ENCODE measurements at places on chromosomes 13 and 19.

DNA sequence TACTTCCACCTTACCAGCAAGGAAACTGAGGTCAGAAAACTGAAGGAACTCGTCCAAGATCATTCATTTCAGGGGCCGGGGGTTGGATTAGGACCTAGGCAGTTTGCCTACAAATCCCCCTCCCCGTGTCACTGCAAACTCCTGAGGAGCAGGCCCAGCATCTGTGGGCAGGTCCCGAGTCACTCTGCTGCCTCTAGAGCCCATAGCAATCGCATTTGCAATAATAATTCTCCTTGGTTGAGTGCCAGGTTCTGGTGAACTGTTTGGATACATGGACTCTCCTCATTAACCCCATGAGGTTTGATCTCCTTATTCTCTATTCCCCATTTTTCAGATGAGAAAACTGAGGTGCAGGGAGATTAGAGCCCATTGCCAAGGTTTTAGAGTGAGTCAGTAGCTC lies 903 bp downstream of the PIN1 start:
- no peak for DNase-seq

GRCh38 chr13:39510316-39510695 lies 92.7 kb downstream of the LHFPL6 start:
- peak; percentile 28 for DNase-seq

- DNase-seq: no peak
These were observed 12.3 kb upstream of the MCF2L start for GRCh38 chr13:112956571-112957294.

DNA sequence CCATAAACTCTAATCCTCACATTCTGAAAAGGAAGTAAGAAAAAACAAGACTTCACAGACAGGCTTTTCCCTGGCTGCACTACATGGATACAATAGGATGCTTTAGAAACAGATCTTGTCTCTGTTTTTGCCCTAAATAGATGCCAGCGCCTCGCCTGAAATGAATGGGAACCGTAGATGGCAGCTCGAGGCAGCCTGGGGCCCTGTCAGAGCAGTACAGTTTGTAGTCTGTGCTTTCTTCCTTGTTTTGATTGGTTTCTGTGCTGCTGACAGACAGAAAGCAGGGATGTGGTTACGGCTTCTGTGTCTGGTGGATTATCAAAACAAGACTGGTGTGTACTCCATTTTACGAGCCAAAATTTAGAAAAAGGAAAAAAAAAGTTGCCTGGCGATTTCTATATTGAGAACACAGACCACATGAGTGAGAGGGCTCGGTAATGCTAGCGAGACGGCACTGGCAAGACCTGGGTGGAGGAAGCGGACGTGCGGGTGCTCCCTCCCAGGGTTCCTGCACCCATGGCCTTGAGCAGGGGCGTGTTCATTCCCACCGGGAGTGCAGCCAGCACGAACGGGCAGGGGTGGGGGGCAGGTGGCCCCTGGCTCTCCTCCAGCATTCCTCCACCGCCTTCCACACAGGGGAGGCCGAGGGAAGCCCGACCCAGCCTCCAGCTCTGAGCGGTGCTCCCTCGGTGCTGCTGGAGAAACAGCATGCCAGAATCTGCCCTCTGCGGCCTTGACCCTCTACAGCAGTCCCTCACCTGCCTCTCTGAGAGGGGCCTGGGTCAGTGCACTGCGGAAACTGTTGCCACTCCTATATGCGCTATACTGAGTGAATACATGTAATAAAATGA lies 37.6 kb upstream of the C1QTNF9 start:
- DNase-seq: no peak

DNA sequence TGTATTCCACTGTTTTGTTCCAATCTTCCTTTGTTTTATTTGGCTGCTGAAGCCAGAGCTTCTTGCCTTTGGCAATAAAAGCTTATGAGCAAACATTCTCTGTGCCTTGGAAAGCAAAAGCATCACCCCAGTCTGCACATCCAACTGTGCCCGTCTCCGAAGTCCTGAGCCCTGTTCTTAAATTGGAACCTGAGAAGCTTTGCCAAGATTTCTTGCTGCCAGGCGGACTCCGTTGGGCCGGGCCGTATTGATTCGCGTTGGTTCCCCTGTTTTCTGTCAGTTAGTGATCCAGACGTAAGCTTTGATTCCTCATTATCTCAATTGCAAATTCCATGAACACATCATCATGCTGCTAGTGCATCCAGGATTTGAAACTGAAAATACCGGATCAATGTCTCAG lies 793.0 kb downstream of the OLFM4 start:
- no peak for DNase-seq

DNA sequence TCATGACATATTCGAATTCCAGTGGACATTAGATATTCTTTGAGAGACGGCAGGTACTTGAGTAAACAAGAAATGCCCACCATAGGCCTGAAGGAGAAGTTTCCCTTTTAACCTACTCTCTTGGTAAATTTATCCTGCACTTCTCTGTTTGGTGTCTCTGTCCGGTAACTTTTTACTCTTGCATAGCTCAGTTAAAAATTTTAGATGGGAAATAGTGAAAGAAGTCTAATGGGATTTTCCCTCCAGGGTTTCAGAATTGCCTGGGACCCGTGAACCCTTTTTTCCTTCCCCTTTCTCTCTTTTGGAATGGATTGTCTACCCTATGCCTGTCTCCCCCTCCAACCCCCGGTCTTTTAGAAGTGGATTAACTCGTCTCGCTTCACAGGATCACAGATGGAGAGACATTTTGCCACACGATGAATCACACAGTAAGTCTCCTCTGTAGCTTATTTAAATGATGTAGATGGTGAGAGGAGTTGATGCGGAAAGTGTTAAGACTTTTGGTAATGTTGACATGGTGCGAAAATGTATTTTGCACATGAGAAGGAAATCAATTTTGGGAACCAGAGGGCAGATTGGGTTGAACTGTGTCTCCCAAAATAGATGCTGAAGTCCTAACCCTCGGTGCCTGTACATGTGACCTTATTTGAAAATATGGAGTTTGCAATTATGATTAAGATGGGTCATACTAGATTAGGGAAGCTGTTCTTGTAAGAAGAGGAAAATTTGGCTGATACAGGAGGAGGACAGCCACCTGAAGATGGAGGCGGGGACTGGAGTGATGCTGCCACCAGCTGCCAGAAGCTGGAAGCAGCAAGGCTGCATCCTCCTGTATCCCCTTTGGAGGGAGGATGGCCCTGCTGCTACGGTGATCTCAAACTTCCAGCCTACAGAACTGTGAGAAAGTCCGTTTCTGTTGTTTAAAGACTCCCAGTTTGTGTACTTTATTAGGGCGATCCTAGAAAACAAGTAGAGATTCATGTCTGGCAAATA lies 711 bp upstream of the MIPEP start:
- no peak for DNase-seq

DNA sequence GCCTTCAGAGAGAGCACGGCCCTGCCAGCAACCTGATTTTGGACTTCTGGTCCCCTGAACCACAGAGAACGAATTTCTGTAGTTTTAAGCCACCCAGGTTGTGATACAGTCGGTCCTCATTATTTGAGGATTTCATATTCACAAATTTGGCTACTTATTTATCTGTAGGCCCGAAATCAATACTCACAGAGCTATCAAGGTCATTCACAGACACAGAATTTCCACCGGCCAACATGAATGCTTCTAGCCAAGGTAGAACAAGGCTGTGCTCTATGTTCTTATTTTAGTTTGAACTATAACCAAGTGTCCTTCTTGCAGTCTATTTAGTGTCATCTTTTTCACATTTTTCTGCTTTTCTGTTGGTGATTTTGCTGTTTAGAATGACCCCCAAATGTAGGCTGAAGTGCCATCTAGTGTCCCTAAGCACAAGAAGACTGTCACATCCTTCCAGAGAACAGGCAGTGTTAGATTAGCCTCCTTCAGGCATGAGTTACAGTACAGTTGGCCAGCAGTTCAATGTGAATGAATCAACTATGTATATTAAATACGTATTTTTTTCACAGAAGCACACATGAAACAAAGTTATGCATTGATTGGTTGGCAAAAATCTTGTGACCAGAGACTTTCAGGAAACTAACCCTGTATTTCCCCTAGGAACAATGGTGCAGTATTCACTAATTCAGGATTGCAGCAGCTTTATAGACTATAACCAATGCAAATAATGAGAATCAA lies 63.5 kb downstream of the C13orf42 start:
- no peak for DNase-seq

- no peak for DNase-seq
These were observed 39.4 kb downstream of the ADPRHL1 start for GRCh38 chr13:113413898-113414282.

GRCh38 chr13:91308299-91308698 lies 39.2 kb upstream of the MIR17HG start:
- no peak for DNase-seq
